ENCODE measurements at places on chromosomes 3 and 15. TPM values are rescaled to one million over a fixed set of nuclear protein-coding genes. Genes with fewer than 3 reads are reported as not detected.

VGLL3 gene
- total RNA-seq = not detected

SPATA12 gene
- not detected for total RNA-seq

PLSCR2 gene
- not detected for total RNA-seq

LMAN1L gene
- total RNA-seq = 0.94 TPM

GRCh38 chr3:184630861-184631471 lies 69.4 kb downstream of the EPHB3 start:
- H3K4me1 ChIP-seq = peaks cover 7% of the 10 kb centered on the region
- H3K27me3 ChIP-seq = no peaks in the 10 kb centered on the region
- H3K27ac ChIP-seq = no peak overlapping the region
- DNase-seq = no peak
- H3K36me3 ChIP-seq = no peaks in the 10 kb centered on the region

DNA sequence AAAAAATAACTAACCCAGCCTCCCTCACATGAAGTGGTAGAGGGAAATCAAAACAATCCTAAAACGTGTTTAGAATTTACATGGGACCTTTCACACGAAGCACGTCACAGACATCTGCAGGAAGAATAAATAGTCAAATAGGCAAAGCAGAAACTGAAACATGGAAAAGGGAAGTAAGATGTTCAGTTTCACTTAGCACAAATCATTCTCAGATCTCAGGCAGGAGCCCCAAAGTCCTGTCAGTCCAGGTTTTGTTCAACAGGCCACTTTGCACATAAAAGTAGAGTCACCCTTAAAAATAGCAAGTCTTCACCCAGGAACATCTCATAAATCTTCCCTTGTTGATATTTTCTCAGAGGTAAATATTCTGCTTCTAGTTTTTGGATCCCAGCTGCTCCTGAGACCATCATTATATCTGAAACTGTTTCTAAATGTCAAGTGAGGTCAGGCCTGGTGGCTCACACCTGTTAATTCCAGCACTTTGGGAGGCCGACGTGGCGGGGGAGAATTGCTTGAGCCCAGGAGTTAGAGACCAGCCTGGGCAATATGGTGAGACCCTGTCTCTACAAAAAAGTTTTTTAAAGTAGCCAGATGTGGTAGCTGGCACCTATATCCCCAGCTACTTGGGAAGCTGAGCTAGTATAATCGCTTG lies 1.9 kb downstream of the RUBCN start:
- peaks cover 23% of the 10 kb centered on the region for H3K4me1 ChIP-seq
- no peak for DNase-seq
- H3K4me3 ChIP-seq = no peak overlapping the region
- H3K27ac ChIP-seq = peak overlapping the region; percentile 59
